GM13977 (cell line): ENCODE measurements at places on chromosomes 4 and X.

- DNase-seq: no peak
These were observed 125.4 kb upstream of the SPOCK3 start for GRCh38 chr4:167359711-167360110.

DNA sequence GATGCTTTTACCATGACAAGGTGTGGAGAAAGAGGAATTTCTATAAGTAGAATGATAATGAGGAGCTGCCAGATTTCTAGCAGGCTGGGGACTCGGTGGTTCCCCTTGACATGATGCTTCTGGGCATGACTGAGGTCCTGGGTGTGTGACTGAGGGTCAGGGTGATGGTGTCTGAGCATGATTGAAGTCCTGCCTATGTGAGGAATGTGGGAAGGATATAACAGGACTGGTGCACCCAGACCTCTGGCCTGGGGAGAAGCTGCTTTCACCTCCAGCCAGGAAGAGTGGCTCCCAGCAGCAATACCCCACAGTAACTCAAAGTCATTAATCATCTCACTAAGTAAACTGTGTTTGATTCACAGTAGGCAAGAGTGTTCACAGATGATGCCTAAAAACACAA lies 17.4 kb downstream of the SORBS2 start:
- DNase-seq: no peak

- DNase-seq: no peak
These were observed 333.1 kb upstream of the KLF3 start for GRCh38 chr4:38330936-38331335.

- DNase-seq: no peak
These were observed 58.2 kb upstream of the GPRIN3 start for GRCh38 chr4:89365776-89366175.

DNA sequence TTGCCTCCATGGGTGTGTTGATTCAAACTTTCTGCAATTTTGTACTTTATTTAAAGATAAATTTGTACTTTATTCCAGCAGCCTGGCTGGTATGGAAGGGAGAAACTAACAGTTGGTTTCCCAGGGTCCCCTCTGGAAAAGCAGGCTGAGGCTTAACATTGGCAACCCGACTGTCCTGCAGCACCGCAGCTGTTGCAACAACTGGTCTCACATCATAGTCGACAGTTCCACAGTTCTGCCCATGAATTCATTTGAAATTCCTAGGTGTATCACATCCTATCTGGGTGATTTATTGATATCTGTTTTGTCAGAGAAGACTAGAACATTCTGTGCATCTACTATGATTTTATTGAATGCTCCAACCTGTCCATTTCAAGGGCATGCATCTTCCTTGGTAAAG lies 98.8 kb upstream of the GATB start:
- no peak for DNase-seq

- DNase-seq: no peak
These were observed 23.7 kb upstream of the MSANTD1 start for GRCh38 chr4:3225071-3225850.

DNA sequence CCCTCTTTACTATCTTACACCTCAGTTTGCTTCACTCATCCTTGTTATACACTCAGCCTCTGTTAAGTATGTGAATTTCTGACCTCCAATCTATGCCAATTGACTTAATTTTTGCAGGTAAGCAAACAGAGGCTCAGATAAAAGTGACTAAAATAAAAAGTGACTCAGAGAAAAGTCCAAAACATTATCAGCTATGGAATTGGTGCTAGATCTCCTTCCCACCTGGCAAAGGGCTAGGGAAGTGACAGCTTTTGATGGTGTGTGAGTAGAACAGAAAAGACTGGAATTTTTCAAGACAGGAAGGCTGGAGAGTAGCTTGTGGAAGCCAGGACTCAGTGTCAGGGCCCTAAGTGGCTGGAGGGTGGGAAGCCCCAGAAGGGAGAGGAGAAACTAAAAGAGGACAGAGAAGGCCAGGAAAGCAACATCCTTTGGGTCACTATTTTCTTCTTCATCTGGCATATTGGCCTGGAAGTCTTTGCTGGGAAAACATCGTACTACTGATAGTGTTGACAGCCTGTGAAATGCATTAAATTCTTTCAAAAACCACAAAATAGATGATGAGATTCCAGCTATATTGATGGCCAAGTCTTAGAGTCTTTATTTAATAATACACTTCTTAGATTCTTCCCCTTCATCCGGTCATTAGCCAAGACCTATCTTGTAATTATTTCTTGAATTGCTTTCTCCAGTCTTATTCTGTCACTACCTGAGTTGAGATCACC lies 392.8 kb downstream of the RAPGEF2 start:
- no peak for DNase-seq

GRCh38 chr4:161336016-161336530 lies 827.7 kb downstream of the FSTL5 start:
- no peak for DNase-seq

DNA sequence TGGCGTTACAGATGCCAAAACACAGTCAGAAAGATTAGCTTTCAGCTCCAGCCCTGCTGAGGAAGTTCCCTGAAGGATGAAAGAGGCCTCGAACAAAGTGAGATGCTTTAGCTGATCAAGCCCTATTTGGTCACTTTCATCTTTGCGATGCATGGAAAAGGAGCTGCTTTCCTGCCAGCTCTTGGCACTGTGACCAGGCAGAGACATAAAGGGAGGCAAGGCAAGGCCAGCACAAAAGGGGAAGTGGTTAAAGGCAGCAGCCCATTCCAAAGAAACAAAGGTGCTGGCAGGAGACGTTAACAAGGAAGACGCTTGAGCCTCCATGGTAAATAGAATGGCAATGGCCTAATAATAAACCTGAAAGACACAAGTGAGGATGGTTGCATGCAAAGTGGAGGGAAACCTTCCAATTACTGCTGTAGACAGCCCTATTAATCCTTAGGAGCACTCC lies 617.1 kb upstream of the INTU start:
- no peak for DNase-seq

- no peak for DNase-seq
These were observed 12.5 kb downstream of the CCNG2 start for GRCh38 chr4:77169481-77169880.

DNA sequence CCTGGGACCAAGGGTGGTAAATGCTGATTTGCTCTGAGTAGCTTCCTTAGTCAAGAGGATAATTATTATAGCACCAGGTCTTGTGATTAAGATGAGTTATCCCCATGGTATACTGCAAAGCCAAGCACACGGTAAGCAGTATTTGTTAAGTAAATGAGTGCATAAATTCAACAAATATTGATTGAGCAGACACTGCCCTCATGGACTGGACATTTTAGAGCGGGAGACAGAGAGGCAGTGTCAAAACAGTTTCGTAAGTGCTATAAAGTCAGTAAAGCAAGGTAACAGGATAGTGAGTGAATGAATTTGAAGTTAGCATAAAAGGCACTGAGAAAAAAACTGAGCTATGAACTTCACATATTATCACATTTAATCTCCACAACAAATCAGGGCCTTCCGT lies 13.9 kb downstream of the PHF8 start:
- DNase-seq: no peak

DNA sequence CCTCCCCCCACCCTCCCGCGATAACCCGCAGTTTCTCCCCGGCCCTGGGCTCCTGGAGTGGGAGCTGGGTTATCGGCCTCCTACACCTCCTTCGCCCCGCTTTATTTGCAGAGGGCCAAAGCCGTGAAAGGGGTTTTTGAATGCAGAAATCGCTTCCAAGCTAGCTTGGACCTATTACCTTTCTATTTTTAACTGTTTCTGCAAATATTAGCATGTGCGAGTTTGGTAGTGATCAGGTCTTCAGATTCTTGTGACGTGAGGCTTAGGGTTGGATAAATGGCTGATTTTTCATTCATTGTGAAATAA lies 1.3 kb downstream of the USP9X start:
- DNase-seq: no peak

DNA sequence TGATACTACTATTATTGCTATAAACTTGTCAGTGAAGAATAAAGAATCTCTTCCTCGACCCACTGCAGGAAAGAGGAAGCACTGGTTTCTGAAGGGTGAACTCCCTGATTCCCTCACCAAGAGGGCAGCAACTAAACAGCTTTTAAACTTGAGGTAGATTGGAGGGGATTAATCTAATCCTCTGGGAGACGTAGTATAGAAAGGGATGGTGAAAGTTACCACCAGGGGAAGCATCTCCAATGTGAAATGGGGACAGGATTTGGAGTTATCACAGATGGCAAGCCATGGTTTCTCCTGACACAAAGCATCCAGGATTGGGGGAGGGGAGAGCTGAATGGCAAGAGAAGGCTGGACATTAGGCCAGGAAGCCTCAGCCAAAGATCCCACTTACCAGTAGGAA lies 62.7 kb upstream of the PTPN13 start:
- DNase-seq: no peak

DNA sequence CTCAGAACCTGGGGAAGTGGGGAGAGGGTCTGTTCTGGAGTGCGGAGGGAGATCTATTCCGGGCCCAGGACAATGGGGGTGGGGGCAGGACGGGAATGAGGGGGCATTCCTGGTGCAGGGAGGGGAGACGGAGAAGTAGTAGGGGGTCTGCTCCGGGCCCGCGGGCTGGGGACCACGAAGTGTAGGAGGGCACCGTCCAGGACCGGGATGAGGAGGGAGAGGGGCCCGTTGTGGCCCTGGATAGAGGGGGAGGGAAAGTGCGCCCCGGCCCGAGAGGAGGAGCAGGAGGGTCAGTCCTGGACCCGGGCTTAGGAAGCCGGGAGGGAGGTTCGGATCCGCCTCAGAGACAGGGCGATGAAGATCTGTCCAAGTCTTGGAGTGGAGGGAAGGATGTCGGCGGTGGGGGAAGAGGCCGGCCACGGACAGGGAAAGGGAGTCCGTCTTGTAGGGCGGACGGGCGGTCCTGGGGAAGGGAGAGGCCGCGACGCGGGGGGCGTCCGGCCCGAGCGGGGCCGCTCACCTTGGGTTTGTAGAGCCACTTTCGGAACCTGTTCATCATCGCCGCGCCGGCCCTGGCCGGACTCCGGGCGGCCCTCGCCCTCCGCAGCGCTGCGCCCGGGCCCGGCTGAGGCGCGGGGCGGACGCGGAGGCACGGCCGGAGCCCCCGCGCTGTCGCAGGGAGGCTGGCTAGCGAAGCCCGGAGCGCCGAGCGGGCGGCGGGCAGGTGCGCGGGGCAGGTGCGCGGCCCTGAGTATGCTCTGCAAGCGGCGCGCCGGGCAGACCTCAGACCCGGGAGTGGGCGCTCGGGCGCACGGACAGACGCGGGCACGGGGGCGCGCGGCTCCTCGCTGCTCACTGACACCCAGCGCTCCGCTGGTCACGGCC lies at the start of gene ZFYVE28:
TSS of gene ZFYVE28 (minus strand) at position 881 of the 885 bp plus-strand sequence. CDS start at position 559, 322 bp downstream.
- DNase-seq: no peak

DNA sequence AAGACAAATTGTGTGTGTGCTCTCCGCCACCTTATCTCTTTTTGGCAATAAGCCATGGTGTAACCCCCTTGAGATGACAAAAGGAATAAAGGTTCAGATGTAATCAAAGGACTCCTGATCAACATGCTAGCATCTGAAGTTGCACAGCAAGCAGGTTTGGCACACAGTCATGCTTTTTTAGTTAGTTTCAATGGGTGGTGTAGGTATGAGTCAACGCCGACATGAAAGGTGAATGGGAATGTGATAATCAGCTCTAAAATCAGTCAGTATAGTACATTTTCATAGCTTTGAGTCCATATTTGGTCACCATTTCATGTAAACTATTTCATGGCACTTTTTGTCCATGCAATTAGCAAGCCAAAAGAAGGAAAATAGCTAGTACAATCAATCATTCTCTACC lies 50.4 kb upstream of the ETNPPL start:
- DNase-seq: no peak
